Right atrium auricular region (tissue), 2 donors: ENCODE measurements at places on chromosomes 7 and 10. TPM values are rescaled to one million over a fixed set of nuclear protein-coding genes. Genes with fewer than 3 reads are reported as not detected.
A peak's percentile ranks its signal among the peaks of the same experiment; 100 is the strongest.

Gene OR2A5
- not detected for total RNA-seq

Gene OR2A42
- total RNA-seq = 0.11 TPM

DNA sequence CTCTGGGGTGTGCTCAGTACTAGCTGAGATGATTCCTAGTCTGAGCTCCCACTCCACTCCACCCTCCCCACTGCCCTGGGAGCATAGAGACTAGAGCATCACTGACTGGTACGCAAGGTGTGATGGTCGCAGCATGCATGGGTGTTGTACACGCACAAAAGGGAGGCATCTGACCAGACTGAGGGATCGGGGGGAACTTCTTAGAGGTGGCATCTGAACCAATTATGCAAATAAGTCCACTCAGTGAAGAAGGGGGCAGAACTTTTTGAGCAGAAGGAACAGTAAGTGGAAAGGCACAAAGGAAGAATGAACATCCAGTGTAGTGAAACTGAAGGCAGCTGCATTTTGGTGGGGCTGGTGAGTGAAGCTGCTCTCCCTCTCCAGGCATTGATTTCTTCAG is 25.5 kb downstream of the PDSS1 start:
- no peaks in the 10 kb centered on the region for H3K4me1 ChIP-seq
- no peaks in the 10 kb centered on the region for H3K27me3 ChIP-seq
- H3K4me3 ChIP-seq = no peak overlapping the region
- H3K27ac ChIP-seq = no peak overlapping the region
- H3K36me3 ChIP-seq = peaks cover 12% of the 10 kb centered on the region

- H3K27me3 ChIP-seq = no peaks in the 10 kb centered on the region
- H3K36me3 ChIP-seq = no peaks in the 10 kb centered on the region
- H3K27ac ChIP-seq = no peak overlapping the region
- H3K4me1 ChIP-seq = no peaks in the 10 kb centered on the region
- DNase-seq = no peak
Measured at GRCh38 chr7:92749832-92750446, 86.4 kb downstream of the CDK6 start.

DNA sequence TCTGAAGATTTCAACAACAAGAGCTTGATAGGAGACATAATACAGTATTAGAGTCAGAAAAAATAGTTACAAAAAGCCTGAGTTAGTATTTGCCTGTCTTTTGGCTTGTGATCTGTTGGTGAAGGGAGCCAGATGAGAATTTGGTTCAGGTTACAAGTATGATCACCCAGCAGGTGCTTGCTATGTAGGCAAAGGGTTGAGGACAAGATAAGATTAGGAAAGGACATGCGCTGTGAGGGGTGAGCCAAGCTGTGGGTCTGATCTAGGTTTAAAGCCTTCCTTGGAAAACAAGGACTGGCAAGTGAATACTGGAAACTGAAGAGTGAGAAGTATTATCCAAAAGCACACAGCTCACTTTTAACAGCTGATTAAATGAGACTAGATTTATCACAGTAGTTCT is 28.7 kb upstream of the CD36 start:
- no peak overlapping the region for H3K4me3 ChIP-seq
- peak overlapping the region; percentile 59 for H3K27ac ChIP-seq
- peaks cover 61% of the 10 kb centered on the region for H3K4me1 ChIP-seq
- DNase-seq = no peak
- H3K36me3 ChIP-seq = peaks cover 2% of the 10 kb centered on the region

Gene ZNF487
- 3.9 TPM for total RNA-seq
